ENCODE measurements at places on chromosomes 3 and 15.

GRCh38 chr15:75204340-75205063 lies 2.8 kb downstream of the C15orf39 start:
- peak; percentile 88 for DNase-seq

DNA sequence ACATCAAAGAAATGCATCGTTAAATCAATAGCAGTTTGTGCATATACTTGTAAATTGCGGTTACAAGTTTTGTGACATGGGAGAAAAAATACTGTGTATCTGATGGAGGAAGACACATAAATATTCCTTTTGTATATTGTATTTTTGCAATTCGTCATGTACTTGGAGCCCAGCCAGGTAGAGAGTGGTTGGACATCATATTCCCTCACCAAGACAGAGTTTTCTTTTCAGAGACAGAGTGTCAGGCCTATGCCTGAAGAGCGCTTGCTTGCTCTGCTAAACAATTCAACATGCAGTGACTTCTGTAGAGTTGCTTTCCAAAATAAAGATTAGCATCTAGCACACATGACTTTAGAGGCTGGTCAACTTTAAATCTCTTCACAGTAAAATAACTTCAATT lies 24.8 kb upstream of the MEIS2 start:
- peak; percentile 38 for DNase-seq

DNA sequence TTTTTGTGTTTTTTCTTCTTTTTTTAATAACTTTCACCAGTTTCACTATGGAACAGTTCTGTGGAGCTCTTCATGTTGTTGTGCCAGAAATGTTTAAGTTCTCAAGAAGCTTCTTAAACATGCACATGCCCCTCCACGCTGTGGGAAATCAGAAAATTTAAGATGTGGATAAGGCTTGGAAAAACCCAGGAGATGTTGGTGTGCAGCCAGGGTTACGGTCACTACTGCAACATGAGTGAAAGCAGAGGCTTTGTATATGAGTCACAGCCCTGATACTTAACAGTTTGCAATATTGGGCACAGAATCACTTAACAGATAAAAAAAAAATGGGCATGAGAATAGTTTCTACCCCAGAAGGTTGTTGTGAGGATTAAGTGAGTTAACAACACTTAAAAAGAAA lies 399.9 kb downstream of the LRTM1 start:
- DNase-seq: no peak

DNA sequence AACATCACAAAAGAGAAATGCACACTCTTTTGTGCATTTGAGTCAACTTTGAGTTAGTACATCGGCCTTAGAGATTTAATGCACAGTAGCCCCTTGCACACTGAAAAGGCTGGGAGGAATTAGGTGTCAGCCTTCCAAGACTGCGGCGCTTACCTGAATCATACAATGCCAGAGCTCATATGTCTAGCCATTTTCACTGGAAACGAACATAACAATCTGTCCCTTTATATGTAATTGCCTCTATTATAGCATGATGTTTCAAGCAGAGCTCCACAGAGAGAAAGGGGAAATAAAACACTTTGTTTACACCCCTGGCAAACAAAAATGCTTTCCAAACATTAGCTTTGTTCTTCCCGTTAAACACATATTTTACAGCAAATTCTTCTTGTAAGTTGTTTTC lies 315.7 kb upstream of the SLCO3A1 start:
- no peak for DNase-seq

GRCh38 chr3:69718866-69719586 lies 20.2 kb upstream of the MITF start:
- no peak for DNase-seq

All from NCI-H446 (cell line).